Stimulated activated effector memory CD8-positive, alpha-beta T cell treated with anti-CD3 and anti-CD28 coated beads, Interleukin-12 subunit alpha, Interleukin-12 subunit beta, amount 100 ng/mL, for 72 hours (primary cell): ENCODE measurements at places on chromosomes 1 and 21.

GRCh38 chr21:23099185-23099584 lies 2101.0 kb downstream of the NCAM2 start:
- no peak for DNase-seq

- no peak for DNase-seq
Measured at GRCh38 chr1:165109013-165109412, 247.5 kb downstream of the LMX1A start.

GRCh38 chr1:58784758-58785441 lies 1.1 kb upstream of the JUN start:
- DNase-seq, result peak; percentile 61

GRCh38 chr1:43705982-43706597 lies 1.2 kb upstream of the ST3GAL3 start:
- DNase-seq, result no peak

DNA sequence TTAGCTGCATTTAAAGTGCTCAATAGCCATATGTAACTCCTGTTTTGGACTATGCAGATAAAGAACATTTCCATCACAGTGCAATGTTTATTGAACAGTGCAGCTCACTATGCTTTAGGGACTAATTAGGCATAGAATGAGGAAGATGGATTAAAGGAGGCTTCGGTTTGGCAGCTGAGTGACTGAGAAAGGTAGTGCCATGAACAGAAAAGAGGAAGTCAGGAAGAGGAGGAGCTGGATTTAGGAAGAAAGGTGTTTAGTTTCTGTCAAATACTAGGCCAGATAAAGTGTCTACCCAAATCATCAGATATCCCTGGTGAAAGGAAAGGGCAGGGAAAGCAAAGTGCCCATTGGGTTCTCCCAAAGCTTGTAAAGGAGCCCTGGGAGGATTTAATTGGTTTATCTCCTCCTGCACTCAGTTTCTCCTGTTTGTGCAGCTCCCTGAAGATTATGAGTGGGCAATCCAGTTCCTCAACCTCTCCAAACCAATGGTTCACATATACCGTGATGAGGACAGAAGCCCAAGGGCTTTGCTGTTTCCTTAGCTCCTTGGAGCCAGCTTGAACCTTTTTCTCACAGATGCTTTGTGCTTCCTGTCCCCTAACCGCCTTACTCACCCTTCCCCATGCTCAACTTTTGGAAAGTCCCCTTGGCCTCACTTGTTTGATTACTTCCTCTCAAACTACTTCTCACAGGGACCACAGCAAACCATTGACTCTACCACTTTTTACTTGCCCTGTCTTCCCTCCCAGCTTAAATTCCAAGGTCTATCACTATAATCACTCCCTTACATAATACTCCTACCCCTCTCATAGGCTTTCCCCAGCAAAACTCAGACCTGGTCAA lies 3.5 kb upstream of the RAP1A start:
- DNase-seq, result peak; percentile 76

DNA sequence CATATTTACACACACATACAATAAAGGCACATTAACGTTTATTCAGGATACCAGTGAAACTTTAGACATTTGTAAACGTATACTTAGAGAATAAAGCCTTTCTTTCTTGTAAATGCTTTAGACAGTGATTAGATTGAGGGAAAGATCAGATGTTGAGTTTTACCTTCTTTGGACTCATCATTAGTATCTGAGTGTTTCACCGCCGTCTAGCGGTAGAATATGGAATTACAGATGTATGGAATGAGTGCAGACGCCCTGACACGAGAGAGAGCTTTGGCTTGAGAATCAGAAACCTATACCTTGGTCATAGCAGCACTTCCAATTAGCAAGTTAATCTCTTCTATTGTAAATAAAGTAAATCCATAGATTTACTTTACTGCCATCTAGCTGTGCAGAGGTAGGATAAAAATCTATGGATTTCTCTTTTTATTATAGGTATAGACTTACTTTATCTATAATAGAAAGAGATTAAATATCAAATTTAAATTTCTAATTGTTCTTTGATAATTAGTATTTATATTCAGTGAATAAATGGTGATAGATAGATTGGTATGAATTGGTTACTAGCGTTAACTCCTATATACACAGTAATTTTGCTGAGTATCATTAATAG lies 12.6 kb downstream of the FLG2 start:
- DNase-seq, result peak; percentile 72

DNA sequence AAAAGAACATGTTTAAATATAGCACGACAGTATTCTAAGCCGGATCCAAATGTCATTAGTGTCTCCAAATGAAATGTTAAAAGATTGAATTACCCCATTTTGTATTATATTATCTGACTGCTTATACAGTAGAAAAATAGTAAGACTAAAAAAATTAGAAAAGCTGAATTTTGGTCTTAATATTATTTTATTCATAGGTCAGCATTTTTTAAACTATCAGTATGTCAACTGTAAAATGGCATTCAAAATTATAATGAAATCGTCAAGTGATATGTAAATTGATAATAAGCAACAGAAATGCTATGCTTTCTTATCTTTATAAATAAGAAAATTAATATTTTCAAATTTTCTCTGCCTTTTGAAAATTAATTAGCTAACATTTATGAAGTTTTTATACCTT lies 16.6 kb downstream of the SLC44A5 start:
- DNase-seq, result no peak

DNA sequence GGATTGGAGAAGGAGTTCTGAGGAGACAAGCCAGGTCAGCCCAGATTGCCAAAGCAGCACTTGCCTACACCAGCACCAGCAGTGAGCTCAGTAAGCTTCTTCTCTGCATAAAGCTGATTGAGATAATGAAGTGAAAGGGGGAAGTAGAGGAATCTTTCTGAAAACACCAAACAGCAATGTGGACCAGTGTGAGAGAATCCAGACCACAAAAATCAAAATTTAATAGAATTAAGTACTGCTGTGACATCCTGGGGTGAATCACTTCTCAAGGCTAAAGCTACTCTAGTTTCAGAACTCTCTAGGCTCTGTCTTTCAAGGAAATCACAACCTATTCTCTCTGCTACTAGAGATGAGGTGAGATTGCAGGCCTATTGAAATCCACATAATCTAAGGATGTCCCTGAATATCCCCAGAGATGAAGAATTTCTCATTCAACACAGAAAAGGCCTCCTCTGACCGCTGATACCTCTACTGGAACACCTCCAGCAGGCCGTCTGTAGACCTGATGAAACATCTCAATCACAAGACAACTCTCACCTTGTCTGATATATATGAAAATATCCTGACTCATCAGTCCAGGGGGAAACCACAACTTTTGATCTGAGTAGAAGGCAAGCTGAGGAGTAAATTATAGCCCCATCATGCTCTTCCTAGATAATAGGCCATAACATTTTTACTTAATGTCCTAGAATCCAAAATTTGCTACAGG lies at the start of gene FCRL4:
FCRL4 (minus strand) TSS at position 127 of the 709 bp plus-strand sequence. CDS start 141 bp downstream, outside the sequence.
- DNase-seq, result no peak
